Activated CD4-positive, alpha-beta T cell treated with anti-CD3 and anti-CD28 coated beads, Interleukin-2, amount 10 ng/mL, durations not matched to agents 7 days and 5 days (primary cell): ENCODE measurements at places on chromosomes 5 and 9.

DNA sequence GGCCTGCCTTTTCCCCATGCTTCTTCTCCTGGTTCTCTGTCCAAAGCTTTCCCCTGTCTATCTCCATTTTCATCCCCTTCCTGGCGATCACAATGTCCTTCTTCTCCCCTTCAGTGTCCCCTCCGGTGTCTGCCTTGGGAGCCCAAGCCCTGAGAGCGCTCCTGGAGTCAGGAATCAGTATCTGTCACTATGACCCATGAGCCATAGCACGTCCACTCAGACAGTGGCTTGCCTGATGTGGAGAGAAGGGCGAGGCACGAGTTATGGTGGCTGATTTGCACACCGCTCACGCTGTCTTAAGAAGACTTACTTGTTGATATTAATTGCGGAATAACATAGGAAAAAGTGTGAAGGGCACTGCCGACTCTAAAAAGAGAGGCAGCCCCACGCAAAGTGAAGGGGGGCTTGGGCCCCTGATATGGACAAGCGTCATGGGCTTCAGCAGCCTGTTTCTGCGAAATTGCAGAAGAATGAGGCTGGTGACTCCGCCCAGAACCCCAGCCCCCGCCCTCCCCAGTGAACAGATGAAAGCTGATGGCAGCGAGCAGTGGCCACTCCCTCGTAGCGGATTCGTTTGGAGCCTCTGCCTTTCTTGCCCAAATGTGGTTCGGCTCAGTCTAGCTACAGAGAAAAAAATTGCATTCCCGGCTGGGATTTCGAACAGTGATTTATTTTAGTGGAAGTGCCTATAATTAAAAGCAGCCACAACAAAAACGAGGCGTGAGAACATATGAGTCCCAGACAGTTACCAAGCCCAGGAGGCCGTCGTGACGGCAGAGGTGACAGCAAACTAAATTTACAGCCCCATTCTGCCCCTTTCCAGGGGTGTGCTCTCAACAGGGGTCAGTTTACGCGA is 149.8 kb downstream of the ICE1 start:
- no peak for DNase-seq

DNA sequence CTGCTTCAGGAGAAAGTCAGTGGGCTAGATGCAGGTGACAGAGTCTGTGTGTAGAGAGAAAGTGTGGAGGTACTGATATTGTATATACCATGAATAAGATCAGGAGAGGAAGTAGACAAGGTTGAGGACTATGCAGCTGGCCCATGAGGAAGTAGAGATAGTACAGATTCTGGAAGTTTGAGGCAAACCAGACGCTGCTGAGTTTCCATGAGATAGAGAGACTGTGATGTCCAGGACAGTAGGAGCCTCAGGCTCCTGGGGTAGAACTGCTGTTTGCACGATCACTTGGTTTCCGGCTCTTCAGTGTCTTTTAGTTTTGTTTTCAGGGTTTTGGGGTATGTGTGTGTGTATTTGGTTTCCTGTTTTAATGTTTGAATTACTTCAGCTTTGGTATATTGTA is 13.6 kb downstream of the OTULINL start:
- DNase-seq = peak; percentile 75

- DNase-seq = no peak
Measured at GRCh38 chr9:26339796-26340195, 552.8 kb downstream of the CAAP1 start.

GRCh38 chr5:6482735-6483134 is 34.1 kb downstream of the UBE2QL1 start:
- DNase-seq = no peak

DNA sequence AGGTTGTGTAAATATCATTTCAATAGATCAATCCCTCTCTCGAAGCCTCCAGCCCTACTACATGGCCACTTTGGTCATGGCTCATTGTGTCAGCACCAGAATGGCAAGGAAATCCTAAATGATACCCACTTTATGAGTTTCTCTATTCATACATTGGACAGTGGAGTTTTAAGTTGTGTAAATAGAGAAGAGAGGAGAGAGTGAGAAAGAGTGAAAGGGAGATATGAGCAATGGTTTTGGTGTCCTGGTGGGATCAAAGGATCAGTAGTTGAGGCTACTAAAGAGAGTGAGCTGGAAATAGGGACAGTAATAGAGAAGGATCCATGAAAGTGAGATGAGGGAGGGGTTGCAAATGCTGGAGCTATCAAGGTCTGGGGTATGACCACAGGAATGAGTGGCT is 31.5 kb upstream of the GZMA start:
- no peak for DNase-seq

- no peak for DNase-seq
Measured at GRCh38 chr5:136062366-136063274, 33.8 kb downstream of the TGFBI start.

DNA sequence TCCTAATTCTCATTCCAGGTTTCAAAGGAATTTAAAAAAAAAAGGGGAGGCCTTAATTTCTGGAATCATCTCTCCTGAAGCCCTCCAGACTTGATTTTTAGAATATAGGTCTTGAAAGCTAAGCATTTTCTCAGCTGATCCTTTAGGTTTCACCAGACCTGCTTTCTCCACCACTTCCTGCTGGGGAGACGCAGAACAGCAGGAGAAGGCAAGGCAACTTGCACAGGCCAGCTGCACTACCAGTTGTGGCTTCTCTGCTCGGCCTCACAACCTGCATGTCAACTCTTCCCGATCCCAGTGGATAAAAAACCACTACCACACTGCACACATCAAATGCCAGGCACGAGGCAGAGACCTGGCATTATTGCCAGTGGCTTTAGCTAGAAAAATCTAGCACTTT is 119.8 kb downstream of the SIL1 start:
- no peak for DNase-seq

GRCh38 chr9:96462541-96462940 is 12.6 kb downstream of the HABP4 start:
- DNase-seq = no peak

DNA sequence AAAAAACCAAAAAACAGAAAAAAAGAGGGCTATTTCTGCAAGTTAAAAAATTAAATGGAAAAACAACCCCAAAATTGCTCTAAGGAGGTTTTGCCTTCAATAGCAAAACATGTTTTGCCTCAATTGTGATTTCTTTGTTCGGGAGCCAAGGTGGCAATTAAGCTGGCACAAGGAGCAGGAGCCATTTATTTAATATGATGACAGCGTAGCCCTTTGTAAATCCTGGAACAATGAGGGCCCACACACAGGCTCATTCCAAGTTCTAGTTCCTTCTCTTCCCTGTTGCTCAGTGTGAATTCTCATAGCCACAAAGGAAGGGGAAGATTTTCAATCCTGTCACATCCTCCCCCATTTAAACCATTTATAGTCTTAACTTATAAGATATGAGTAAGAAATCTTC is 353.2 kb downstream of the PDE4D start:
- no peak for DNase-seq

DNA sequence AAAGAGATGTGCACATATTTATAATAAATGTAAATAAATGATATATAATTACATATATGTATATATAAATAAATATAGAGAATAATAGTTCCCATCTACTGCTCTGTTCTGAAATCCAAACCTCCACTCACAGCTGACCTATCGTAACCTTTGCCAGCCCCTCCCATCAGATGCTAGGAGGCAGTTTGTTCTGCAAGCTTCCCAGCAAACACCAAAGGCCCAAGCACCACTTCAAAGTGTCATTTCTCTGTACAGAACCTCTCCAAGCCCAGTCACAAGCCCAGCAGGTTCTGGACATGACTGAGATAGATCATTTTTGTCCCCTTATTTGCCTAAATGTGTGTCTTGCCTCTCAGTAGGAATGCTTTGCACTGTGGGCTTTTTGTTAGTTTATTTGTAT is 62.4 kb downstream of the MFAP3 start:
- DNase-seq = no peak

DNA sequence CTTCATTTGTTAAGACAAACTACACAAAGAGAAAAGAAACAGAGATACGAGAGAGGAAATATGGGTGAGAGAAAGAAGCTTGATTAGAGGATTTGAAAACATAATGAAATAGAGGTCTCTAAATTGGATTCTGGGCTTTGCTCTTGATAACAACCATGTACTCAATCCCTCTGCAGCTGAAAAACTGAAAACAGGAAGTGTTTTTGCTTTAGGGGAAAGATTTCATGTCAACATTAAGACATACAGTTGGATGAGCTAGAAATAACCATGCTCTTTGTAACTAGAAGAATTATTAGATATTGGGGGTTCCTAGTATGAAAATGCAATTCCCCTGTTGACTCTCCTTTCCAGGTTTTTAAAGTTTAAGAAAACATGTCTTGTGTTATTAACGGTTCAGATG is 21.9 kb downstream of the CRHBP start:
- no peak for DNase-seq

DNA sequence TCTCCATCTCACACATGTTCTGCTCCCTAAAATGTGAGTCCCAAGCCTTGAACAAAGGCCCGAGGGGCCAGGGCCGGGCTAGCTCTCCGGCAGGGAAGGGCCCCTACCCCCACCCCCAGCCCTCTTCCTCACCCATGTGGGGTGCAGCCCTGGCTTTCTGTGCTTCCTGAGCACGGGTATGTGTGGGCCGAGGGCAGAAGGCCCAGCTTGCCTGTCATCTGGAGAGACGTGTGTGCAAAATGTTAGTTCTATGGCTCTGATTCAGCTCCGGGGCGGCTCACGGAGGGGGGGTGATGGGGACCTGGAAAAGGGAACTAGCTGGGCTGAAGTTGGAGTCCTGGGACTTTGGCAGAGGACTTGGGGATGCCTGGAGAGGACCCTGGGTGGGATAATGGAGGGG is 90.3 kb upstream of the ARAP3 start:
- no peak for DNase-seq

- DNase-seq = no peak
Measured at GRCh38 chr9:8917956-8918739, 1118.6 kb upstream of the DMAC1 start.

GRCh38 chr9:132597073-132597775 is 14.8 kb downstream of the BARHL1 start:
- DNase-seq = no peak

GRCh38 chr5:74294231-74294705 is 346.3 kb downstream of the ENC1 start:
- no peak for DNase-seq

GRCh38 chr9:108257382-108257781 is 598.4 kb downstream of the ACTL7B start:
- DNase-seq = no peak

GRCh38 chr5:56671571-56671970 is 143.8 kb upstream of the MAP3K1 start:
- no peak for DNase-seq

DNA sequence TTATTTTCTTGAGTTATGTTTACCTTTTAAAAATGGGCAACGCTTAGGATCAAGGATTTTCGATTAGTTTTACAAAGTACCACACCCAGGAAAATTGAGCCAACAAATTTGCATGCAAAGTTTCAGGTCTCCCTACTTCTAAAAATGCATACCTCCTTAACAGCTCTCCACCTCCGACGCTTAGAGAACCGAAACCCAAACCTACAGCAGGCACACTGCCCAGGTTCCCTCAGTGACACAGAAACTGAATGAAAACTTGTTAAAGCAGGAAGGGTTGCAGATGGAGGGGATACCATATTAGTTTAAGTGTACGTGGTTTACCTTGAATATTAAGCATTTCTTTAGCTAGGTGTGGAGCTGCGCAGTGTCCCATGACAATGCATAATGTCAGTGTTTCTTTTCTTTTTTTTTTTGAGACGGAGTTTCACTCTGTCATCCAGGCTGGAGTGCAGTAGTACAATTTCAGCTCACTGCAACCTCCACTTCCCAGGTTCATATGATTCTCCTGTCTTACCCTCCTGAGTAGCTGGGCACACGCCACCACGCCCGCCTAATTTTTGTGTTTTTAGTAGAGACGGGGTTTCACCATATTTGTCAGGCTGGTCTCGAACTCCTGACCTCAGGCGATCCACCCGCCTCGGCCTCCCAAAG is 1.6 kb upstream of the SUB1 start:
- peak; percentile 45 for DNase-seq

DNA sequence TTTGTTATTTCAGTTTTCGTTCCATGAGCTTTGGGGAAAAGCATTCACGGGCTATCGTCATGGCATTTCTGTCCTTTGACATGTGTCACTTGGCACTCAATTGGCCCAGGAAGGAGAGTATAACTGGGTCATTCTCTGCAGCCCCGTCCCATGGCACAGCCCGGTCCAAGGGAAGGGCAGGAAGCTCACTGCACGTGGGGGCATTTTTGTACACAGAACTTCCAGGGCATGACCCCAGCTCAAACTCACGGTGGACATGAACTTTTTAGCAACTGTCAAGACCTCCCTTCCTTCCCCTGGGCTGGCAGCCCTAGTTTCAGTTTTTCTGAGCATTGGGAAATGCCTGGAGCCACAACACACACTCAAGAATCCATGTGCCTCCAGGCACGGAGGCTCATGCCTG is 161.6 kb upstream of the PANK3 start:
- no peak for DNase-seq

GRCh38 chr9:89444274-89444673 is 53.6 kb downstream of the SEMA4D start:
- DNase-seq = peak; percentile 77

- DNase-seq = no peak
Measured at GRCh38 chr9:134379831-134380365, 53.6 kb downstream of the RXRA start.

DNA sequence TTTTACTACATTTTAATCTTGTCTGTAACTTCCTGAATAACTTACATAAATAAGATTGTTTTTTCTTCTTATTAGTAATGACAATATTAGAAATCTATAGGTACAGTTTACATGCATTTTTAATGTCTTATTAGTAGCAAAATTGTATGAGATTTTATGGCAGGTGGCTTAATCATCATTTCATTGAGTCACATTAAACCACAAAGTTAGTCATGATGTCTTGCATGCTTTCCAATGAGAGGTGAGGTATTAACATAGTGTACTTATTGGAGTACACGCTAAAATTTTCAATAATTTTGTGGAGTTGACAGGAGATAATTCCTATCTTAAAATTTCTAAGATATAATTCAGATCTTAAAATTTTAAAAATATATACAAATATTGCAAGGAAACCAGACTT is 989.6 kb upstream of the ARRDC3 start:
- DNase-seq = no peak

DNA sequence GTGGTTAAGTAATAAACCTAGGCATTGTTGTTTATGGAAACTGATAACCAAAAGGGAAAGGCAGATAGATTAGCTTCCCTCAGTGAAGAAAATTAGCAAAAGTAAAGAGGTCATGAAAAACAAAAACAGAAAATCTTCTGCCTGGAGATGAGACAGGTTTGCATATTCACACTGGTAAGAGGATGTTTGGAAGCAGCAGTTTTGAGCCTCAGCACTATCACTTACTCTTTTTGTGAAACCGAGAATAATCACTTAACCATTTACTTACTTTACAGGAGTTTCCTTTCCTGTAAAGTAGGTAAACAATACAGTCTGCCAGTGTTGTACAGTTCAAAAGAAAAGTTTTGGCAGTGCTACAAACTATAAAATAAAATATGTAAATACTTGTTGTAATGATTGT is 35.5 kb upstream of the EMB start:
- no peak for DNase-seq

GRCh38 chr9:104882086-104882485 is 45.9 kb downstream of the ABCA1 start:
- DNase-seq = no peak

GRCh38 chr9:86246752-86247161 is 12.7 kb downstream of the C9orf153 start:
- DNase-seq = no peak
